ENCODE measurements at places on chromosomes 13 and 19.

DNA sequence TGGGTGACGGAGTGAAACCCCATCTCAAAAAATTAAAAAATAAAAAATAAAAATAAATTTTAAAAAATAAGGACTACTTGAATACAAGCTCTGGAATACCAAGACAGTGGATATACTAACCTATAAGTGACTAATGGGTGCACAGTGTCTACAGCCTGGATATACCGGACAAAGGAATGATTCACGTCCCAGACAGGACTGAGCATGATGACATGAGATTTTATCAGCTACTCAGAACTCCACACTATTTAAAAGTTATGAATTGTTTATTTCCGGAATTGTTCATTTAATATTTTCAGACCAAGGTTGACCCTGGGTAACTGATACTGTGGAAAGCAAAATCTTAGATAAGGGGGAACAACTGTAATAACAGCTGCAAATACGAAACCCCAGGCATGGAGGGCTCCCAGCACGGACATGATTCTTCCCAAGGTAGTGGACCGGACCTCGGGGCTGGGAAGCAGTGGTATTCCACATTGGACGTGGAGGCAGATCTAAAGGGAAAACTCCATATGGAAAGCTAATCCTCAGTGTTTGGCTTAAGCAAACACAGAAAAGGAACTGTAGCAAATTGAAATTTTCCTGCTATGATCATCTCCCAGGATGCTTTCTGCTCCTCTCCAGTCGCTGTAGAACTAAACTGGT is 102.6 kb upstream of the TSHZ3 start:
- DNase-seq, result no peak

- no peak for DNase-seq
Measured at GRCh38 chr13:113855012-113855921, 8.6 kb downstream of the GAS6 start.

DNA sequence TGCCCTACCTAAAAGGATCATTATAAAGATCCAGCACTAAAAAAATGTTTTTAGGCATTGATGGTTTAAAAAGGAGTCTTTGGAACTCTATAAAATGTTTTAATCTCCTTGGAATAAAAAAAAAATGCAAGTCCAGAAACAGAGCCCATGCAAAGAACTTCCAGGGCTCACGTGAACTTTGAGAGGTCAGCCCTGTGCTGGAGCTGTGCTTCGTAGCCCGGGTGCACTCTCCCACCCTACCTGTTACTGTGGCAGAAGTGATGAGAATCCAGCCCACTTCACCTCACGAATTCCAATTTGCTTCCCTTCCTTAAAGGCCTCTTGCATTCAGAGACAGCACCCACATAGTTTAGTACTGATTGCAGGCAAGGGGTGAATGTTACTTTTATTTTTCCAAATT is 267.7 kb downstream of the SHISA2 start:
- DNase-seq, result no peak

GRCh38 chr19:53157626-53158025 is 1.2 kb downstream of the ZNF347 start:
- peak; percentile 73 for DNase-seq

DNA sequence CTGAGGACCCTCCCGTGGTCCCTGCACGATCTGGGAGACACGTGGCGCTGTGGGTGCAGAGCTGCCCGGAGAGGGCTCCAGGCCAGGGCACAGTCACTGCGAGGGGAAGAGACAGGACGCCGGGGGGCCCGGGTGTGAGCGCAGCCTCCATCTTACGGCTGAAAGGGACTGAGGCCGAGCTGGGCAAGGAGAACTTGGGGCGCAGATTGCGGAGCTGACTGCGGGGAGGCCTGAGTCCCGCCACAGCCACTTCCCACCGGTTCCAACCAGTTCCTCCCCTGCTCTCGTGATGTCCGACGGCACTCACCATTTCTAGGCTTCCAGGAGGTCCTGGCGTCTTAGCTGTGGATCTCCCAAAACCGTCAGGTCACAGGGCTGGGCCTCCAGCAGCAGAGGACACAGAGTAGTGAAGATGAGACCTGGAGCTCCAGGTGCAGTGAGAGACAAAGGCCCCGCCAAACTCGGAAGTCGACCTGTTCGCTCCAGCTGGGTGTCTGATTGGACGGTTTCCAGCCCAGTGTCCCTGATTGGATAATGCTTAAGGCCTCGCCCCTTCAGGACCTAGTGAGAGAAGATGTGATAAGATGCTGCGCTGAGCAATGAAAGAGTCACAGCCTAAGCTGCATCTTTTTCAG is 4.8 kb upstream of the ZNF253 start:
- no peak for DNase-seq

- no peak for DNase-seq
Measured at GRCh38 chr19:46254776-46255175, 25.2 kb downstream of the IGFL1 start.

DNA sequence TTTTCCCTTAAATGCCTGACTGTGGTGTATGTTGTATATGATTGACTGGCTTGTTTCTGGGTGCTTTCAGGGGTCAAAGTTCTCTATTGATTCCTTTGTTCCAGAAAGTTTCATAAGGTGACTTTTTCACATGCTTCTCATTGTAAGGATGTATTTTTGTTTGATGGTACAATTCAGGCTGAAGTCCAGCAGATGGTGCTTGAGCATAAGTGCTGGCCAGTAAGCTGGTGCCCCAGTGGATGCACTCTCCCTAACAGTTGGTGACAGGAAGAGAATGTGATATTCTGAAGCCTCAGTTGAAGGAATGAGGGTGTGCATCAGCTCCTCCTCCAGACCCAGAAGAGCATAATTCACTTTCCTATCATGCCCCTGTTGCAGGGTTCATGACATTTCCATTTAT is 1941.6 kb upstream of the PRR20A start:
- DNase-seq, result no peak

DNA sequence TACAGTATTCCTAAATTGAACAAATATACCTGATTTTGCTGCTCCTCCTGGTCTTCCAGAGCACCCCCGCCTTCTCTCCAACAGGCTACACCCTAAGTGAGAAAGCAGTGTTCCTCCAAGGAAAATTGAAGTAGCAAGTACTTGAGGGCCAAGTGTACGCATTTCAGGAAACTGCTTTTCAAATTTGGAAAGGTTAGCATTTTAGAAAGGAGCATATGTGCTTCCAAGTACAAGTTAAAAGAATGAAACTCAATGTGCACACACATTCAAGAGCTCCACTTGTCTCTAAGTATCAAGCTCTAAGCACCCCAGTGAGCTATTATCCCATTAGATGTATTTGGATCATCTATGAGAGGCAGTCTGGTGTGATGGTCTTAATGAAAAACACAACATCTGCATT is 25.8 kb downstream of the LHFPL6 start:
- DNase-seq, result no peak
